ENCODE measurements at places on chromosomes 12 and 14. TPM values are rescaled to one million over a fixed set of nuclear protein-coding genes. Genes with fewer than 3 reads are reported as not detected.

Gene RND1
- total RNA-seq, result not detected

Gene CDKN3
- total RNA-seq, result 20.6 TPM

Gene E2F7
- 3.8 TPM for total RNA-seq

Gene TCL1B
- total RNA-seq, result not detected

Gene ARL1
- 71.1 TPM for total RNA-seq

Gene HCAR2
- total RNA-seq, result 0.39 TPM

Gene INHBC
- total RNA-seq, result not detected

Gene POLE2
- total RNA-seq, result 7.9 TPM

Gene HOXC12
- not detected for total RNA-seq

Gene OR4E2
- not detected for total RNA-seq

Gene IL26
- total RNA-seq, result not detected

Gene PLBD1
- 7.1 TPM for total RNA-seq

Gene NTS
- not detected for total RNA-seq

Gene KITLG
- 5.9 TPM for total RNA-seq

Gene PTPRB
- total RNA-seq, result 1.1 TPM

Gene TRIM9
- total RNA-seq, result 2.7 TPM

Gene CCDC88C
- total RNA-seq, result not detected

Gene C12orf50
- not detected for total RNA-seq

Gene SERPINA12
- not detected for total RNA-seq

Gene CD27
- not detected for total RNA-seq

Gene ADAM21
- 0.43 TPM for total RNA-seq

Gene KICS2
- 9.7 TPM for total RNA-seq

Gene GALNT9
- not detected for total RNA-seq

Gene ITGB7
- not detected for total RNA-seq

Gene PLEK2
- total RNA-seq, result 26.7 TPM

Gene ESYT1
- total RNA-seq, result 157 TPM

Gene ORAI1
- 12.0 TPM for total RNA-seq
